Heart left ventricle (tissue), 16 donors: ENCODE measurements at places on chromosomes 7 and 10. TPM values are rescaled to one million over a fixed set of nuclear protein-coding genes. Genes with fewer than 3 reads are reported as not detected.

DNA sequence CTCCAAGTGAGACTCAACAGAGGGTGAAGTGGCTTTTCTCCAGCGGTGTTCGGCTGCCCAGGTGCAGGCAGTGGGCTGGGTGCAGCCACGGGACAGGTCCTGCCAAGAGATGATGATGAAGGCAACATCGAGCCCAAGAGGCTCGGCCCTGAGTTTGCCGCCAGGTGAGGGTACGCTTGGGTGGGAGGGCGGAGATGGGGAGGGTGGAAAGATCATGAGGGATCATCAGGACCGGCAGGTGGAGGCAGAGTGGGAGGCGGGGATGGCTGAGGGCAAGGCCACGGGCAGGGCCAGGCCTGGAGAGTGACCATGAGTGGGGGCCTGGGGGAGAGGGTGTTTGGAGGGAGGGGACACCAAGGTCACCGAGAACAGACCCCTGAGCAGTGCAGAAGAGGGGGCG, 17.8 kb upstream of the AMZ1 start:
- DNase-seq = no peak

DNA sequence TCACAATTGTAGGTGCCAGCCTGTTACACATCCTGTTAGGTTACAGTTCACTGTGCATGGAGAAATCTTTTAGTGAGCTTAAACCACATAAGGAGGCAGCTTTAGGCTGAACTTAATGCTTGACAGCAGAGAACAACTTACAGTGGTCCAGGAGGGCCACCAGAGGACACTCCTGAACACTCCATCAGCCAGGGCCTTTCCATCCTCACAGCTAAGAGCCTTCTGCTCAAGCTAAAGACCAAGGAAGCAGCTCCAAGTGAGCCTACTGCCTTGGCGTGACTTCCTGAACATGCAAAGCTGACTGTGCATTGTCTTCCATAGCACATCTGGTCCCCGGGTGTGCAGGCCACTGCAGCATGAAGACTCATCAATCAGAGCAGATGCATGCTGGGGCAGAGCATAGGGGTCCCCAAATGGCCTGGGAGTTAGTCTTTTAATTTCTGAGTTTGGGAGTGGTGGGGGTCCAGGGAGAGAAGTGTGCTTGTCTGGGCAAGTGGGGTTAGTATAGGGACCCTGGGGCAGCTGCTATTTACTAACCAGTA, 105.0 kb downstream of the ZNF248 start:
- DNase-seq = no peak

GRCh38 chr7:91199601-91200000, 64.6 kb upstream of the FZD1 start:
- no peak for DNase-seq

GRCh38 chr10:50385624-50386023, 134.3 kb upstream of the ASAH2 start:
- peak; percentile 40 for DNase-seq

DNA sequence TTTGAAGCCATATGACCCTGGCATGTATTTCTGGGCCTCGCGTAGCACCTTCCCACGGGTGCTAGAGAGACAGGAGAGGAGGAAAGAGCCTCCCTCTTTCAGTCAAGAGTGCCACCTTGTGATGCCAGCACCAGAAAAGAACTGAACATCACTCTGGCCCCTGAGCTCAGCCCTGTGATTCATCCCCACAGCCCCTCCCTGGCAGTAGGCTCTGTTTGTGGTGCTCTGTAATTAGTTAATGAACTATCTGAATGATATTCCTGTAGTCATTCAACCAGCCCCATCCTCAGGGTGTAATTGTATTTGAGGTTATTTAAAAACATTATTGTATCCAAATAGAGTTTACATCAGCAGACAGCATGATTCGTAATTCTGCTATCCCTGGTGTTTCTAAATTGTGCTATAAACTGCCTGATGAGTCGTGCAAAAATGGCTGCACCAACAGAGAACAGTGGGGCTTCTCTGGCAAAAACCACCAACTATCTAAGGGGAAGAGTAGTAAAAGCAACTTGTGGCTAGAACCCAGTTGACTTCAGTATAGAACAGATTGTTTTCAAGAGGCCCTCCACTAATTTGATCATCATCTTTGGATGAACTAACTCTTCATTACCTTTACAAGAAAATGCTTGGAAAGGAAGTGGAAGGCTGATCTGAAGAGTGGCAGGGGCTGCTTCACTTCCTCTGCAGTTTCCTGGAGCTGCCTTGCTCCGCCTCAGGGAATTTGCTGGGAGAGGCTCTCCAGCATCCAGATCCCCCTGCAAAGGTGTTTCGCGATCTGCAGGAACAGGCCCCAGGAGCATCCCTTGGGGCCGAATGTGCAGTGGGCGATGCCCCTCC, 23.7 kb upstream of the TIAL1 start:
- DNase-seq = no peak

The HGF gene
- 1.4 TPM for polyA plus RNA-seq

The EBF3 gene
- polyA plus RNA-seq = 4.3 TPM

The KCNMA1 gene
- polyA plus RNA-seq = 0.39 TPM
